Psoas muscle (tissue), 8 donors: ENCODE measurements at places on chromosomes 7 and 10.

- no peak for DNase-seq
Observed at GRCh38 chr7:41995632-41996271, 241.3 kb downstream of the GLI3 start.

GRCh38 chr10:116721547-116722392 is 20.6 kb downstream of the HSPA12A start:
- no peak for DNase-seq

- DNase-seq, result no peak
Observed at GRCh38 chr10:131655101-131655849, 245.5 kb upstream of the PPP2R2D start.

GRCh38 chr10:7984896-7985295 is 69.6 kb upstream of the GATA3 start:
- DNase-seq, result no peak

DNA sequence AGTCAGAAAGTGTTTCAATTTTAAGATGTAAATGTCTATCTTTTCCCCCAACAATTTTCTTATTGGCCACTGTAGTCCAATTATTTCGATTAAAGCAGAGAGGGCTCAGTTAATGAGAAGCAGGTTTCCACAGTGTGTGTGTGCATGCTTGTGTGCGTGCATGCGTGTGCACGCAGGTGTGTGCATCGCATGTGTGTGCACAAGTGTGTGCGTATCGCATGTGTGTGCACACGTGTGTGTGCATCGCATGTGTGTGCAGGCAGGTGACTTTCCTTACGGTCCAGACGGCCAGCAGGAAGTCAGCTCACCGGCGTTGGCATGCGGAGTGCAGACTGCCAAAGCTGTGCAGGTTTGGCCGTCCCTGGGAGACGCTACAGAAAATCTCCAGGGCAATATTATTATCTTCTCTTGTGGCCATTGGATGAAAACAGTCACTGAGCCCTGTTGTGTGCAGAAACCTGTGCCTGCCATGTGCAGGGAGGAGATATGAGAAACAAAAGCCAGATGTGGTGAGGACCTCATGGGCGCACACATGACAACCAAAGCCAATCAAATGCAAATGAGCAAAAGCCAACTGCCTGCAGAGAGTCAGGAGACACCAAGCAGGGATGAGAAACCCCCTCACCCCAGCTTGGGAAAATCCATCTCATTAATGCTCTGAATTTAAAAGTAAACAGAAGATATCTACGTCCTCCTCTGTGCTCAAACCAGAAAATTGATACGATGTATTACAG is 70.4 kb downstream of the C10orf90 start:
- DNase-seq, result no peak

- no peak for DNase-seq
Observed at GRCh38 chr7:7209412-7210050, 27.2 kb downstream of the C1GALT1 start.

DNA sequence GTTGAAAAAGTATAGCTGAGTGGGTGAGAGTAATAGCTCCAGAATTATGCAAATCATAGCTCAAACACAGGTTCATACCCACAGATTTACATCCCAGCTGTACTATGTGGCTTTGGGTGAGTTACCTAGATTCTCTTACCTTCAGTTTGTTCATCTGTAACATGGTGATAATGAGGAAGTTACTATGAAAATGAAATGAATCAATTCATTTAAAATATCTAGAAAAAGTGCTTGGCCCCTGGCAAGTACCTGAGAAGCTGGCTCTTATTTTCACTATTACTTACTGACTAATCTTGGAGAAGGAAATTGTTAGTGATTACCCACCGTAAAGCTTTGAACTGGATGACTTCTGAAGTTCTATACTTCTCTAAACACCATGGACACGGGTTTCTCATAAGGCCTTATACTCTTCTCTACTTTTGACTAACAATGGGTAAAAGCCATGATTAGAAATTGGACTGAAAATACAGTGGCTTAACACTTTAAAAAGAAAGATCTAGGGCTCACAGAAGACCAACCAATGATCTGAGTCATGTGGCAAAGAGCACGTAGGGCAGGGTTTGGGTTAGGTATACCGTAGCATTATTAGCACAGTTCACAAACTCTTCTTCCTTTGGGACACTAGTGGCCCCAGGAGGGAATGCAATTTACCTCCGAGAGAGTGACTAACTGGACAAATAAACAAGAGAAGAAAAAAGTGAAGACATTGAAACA is 149.2 kb downstream of the PLPP4 start:
- no peak for DNase-seq

DNA sequence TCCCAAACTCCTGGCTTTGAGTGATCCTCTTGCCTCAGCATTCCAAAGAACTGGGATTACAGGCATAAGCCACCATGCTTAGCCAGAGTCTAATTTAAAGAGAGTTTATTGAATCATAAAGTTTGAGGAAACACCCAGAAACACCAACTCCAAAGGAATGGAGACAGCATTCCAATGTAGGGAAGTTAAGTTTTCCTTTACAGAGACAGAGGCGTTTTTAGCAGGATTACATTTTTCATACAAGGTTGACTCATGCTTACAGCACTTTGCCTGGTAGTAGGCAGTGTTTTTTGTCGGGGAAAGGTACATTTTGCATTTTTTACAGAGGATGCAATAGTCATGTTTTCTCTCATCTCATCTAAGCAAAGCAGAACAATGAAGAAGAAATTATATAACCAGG is 18.9 kb upstream of the OPN4 start:
- DNase-seq, result no peak

GRCh38 chr10:86848747-86849146 is 92.3 kb downstream of the BMPR1A start:
- DNase-seq, result no peak

DNA sequence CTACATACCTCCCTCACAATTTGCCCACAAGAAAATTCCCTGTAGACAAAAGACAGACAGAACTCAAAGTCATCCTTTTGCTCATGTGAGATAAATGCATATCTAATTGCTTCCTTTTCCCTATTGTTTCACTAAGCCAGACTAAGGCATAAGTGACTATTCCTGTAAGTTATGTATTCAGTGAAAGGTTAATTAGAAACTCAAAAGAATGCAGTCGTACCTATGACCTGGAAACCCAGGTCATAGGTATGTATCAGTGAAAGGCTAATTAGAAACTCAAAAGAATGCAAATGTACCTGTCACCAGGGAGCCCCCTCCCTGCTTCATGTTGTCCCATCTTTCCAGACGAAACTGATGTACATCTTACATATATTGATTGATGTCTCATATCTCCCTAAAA is 10.3 kb upstream of the GARS1 start:
- no peak for DNase-seq
